ENCODE measurements at places on chromosomes 16 and 17.

DNA sequence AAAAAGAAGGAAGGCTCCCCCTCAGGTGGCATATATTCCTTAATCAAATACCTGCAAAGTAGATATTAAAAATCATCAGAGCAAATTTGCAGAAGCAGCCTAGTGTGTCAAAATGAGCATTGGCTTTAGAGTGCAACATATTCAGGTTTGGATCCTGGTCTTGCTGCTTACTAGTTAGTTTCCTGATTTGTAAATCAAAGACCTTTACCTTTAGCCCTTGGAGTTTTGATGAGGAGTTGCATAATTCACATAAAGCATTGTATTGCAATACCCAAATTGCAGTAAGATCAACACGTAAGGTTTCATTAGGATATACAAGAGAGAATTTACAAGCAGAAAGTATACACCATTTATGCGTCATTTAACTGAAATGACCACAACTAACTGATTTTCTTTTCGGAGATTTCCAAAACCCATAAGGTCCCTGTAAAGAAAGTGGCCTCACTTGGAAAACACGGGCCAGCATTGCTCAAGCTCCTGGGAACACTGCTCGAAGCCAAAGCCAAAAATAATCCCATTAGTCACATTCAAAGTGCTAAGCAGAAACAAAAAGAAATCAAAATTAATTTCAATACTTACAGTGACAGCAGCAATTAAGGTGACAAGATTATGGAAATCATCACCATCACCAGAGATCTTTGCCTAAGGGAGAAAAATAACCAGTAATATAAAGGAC lies 415.9 kb upstream of the ERCC4 start:
- no peak for DNase-seq

GRCh38 chr17:18000030-18000408 lies 27.4 kb downstream of the DRC3 start:
- no peak for DNase-seq

DNA sequence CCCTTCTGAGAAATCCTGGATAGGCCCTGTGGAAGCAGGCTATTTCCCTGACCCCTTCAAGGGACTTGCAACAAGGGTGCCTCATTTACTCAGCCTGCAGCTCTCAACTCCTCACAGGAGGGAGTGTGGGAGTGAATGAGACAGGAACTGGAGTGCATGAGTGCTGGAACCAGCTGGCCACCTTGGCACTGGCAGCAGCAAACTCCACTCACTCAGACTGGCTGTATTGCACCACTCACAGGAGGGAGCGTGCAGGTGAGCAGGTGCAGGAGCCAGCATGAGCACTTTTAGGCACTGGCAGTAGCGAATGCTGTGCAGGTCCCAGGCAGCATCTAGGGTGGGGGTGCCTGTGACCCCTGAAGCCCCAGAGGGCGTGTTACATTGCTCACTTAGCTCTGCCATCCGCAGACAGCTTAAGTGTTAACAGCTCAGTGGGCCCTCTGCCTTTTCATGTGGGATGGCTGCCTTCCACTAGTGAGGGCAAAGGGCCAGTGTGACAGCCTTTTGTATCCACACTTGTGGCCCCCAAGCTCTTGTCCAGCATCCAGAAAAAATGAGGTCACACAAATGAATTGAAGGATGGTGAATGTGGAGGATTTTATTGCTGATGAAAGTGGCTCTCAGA lies 11.0 kb upstream of the ZNHIT3 start:
- no peak for DNase-seq

- DNase-seq, result no peak
Measured at GRCh38 chr17:412211-413015, 59.8 kb upstream of the RPH3AL start.

- no peak for DNase-seq
Measured at GRCh38 chr17:31522284-31522931, 130.9 kb downstream of the RAB11FIP4 start.

DNA sequence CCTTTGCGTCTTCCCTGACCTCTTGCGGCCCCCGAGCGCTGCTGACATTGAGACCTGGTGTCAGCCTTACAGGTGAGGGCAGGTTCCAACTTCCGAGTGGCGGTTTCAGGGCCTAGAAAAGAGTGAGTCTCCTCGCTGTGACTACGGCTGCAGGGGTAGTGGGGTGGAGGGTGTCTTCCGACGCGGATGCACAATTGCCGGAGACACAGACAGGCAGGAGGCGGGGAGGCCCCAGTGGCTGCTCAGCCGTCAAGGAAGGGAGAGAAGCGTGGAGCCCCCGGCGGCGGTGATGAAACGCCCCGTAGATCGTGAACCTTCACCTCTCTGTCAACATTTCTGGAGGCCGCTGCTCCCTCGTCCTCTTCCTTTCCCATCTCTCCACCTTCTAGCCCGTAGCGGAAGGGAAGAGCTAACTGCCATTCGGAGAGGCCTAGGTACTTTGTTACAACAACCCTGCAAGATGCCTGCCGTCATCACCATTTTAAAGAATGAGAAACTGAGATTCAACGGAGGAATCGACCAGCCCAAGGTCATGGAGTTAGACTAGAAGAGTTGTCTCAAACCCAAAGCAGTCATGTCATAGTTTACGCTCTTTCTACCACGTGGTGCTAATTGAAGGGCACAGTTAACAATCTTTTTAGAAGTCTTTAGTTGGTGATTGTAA lies 485 bp downstream of the DNAJA3 start:
- DNase-seq, result no peak

GRCh38 chr17:3827124-3827773 lies 18.8 kb downstream of the NCBP3 start:
- DNase-seq, result peak; percentile 61

DNA sequence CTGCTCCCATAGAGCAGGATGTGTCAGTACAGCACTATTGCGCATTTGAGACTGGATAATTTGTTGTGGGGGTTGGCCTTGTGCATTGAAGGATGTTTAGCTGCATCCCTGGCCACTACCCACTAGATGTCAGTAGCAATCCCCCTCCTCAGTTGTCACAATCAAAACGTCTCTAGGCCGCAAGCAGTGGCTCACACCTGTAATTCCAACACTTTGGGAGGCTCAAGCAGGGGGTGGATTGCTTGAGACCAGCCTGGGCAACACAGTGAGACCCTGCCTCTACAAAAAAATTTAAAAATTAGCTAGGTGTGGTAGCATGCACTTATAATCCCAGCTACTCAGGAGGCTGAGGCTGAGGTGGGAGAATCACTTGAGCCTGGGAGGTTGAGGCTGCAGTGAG lies 48.4 kb downstream of the CENPV start:
- no peak for DNase-seq

- peak; percentile 42 for DNase-seq
Measured at GRCh38 chr16:77212741-77213541, 13.7 kb downstream of the SYCE1L start.

GRCh38 chr17:19718613-19719354 lies 2.4 kb upstream of the SLC47A2 start:
- DNase-seq, result no peak

GRCh38 chr16:59046335-59046734 lies 312.2 kb upstream of the GOT2 start:
- DNase-seq, result no peak

GRCh38 chr16:65327346-65327745 lies 205.5 kb upstream of the CDH11 start:
- DNase-seq, result no peak

- no peak for DNase-seq
Measured at GRCh38 chr17:38717139-38717745, 12.2 kb downstream of the MLLT6 start.

- DNase-seq, result no peak
Measured at GRCh38 chr17:61581611-61582349, 9.2 kb downstream of the NACA2 start.

DNA sequence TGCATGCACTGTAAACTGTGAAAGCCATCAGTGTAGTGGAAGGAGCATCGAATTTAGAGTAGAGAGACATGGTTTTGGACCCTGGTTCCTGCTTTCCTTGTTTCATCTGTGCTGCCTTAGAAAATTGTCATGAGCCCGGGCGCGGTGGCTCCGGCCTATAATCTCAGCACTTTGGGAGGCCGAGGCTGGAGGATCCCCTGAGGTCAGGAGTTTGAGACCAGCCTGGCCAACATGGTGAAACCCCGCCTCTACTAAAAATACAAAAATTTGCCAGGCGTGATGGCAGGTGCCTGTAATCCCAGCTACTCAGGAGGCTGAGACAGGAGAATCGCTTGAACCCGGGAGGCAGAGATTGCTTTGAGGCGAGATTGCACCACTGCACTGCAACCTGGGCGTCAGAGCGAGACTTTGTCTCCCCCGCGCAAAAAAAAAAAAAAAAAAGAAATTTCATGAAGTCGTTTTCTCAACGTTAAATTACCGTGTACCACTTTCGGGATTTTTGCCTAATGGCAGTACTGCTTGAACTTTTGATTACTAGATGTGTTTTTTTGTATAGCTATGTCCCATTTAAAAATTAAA lies 912 bp downstream of the COQ7 start:
- DNase-seq, result no peak

DNA sequence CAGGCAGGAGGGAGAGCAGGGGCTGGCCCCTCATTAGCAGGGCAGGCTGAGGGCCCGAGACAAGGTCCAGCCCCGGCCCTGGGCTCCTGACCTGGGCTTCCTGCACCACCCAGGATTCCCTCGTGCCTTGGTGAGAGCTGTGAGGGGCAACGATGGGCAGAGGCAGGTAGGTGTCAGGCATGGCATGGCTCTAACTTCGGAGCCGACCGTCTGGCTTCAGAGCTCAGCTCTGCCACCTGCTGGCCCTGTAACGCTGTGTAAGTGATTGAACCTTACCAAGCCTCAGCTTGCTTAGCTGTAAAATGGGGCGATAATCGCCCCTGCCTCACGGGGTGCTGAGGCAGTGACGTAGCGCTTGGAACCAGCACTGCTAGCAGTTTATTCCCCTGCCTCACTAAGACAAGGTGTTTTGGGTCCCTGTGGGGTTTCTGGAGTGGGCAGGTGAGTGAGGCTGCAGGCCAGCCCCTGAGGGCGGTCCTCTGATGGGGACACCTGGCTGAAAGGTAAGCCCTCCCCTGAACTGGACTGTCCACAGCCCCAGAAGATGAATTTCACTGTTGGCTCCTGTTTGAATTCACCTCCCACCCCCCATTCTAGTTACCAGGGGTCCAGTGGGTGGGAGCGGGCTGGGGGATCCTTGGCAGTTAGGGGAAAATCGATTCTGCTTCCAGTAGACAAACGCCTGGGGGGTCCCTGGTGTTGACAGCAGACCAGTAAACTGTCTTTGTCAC lies 184.8 kb upstream of the GSE1 start:
- no peak for DNase-seq

DNA sequence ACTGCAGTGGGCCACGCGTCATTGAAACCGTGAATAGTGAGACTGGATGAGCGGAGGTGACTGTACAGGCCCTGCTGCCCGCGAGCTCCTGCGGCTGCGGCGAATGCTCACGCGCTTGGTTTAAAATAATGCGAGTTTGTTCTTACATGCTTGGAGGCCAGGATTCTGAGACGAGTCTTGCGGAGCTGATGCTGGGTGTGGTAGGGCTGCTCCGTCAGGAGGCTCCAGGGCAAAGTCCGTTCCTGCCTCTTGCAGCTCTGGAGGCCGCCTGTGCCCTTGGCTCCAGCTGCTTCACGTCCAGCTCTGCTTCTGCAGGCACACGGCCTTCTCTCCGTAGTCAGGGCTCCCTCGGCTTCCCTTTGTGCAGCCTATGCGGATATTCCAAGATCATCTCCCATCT lies 9.5 kb downstream of the ACSF3 start:
- no peak for DNase-seq

DNA sequence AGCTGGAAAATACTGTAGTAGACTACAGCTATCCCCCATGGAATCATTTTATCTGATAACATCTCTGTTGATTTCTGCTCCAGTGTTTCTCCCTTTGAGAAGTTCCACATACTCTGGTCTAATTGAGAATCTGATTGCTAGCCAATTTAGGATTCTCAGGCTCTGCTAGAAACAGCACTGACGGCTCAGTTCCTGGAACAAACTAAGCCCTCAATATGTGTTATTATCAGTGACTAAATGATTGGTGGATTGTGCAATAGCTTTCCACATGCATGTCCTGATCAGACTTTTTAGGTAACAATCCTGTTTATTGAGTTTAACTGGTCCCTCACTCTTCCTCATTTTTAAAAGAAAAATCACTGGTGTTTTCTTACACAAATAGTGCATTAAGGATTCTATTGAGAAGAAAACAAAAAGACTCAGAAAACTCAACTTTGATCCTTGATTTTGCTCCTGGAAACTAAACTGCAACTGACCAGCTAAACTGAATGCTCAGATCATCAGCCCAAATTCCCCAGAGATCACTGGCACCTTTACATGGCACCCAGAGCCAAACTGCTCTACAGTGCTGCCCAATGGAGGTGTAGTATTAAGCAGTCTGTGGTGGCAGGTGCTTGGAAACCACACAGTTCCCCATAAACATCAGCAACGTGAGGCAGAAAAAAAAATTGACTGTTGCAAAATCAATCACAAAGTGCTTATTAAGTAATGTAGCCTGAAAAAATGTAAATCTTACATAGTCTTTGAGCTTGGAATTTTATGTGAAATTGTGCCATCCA lies 423.7 kb downstream of the TOX3 start:
- no peak for DNase-seq

DNA sequence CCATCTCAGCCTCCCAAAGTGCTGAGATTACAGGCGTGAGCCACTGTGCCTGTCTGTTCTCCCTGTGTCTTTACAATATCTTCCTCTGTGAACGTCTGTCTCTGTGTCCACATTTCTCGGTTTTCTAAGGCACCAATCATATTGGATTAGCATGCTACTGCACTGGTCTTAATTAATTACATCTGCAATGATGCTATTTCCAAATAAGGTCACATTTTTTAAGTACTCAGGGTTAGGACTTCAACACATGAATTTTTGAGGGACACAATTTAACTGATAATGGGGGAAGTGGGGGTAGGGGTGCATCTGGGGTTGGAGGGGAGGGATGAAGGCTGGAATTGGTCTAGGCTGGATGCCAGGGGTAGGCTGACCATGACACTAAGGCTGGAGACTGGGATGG lies 102.6 kb downstream of the N4BP1 start:
- DNase-seq, result no peak

- DNase-seq, result no peak
Measured at GRCh38 chr17:59180626-59181025, 25.1 kb downstream of the PRR11 start.

DNA sequence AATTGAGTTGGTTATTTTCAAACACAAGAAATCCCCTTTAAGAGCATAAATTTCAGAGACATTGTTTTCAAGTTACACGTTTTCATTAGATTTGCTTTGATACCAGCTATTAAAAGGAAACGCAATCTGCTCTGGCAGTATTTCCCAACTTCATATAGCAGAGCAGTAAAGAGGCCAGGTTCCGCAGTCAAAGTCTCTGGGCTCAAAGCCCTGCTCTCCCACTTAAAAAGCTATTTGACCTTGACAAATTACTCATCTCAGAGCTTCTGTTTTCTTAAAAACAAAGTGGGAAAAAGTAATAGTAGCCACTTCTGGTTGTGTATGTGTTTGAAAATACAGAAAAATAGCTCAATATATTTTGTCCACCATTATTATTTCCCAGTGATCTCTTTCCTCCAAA lies 89.7 kb upstream of the CDYL2 start:
- DNase-seq, result no peak

Data from bone marrow (tissue), 2 donors.